AG08395 (cell line): ENCODE measurements at places on chromosomes 5 and 9.

DNA sequence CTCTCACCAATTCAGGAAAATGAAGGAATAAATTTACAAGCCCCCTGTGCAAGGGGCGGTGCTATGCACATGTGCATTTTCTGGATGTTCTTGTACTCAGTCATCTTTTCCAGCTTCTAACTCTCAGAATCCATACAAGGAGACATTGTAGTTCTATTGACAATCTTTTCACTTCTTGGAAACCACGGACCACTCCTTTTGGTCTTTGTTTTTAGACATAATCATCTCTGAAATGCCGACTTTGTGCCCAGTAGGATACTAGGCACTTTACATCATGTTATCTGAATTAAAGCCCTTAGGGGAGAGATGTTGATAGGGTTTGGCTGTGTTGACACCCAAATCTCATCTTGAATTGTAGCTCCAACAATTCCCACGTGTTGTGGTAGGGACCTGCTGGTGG lies 322.6 kb upstream of the WWC1 start:
- DNase-seq = no peak

DNA sequence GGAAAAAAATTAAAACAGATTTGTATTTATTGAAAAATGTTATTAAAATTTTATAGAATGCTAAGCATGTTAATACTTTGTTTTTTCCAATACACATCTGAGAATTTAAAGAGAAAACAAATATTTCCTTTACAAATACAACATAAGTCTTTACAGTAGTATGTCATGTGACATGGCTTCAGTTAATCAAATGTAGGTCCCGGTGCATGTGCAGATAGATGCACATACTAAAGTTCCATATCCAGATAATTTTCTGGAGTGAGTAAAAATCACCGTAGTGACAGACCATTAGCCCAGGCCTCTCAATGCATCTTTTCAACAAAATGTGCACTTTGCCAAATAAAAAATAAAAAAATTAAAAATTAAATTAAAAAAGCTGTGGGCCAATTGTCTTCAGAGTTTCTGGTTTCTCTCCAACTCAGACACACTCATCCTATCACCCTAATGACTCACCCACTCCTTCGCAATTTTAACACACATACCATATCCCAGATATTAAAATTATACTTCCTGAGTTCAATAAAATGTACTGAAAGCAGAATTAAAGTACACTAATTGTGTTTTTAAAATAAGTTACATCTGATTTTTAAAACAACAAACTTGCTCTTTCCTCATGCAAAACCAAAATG lies 508.1 kb downstream of the NR2F1-AS1 start:
- DNase-seq = peak; percentile 9

GRCh38 chr5:26388976-26389375 lies 649.4 kb downstream of the CDH9 start:
- DNase-seq = no peak

- no peak for DNase-seq
Observed at GRCh38 chr9:91033797-91034196, 232.2 kb downstream of the SYK start.

DNA sequence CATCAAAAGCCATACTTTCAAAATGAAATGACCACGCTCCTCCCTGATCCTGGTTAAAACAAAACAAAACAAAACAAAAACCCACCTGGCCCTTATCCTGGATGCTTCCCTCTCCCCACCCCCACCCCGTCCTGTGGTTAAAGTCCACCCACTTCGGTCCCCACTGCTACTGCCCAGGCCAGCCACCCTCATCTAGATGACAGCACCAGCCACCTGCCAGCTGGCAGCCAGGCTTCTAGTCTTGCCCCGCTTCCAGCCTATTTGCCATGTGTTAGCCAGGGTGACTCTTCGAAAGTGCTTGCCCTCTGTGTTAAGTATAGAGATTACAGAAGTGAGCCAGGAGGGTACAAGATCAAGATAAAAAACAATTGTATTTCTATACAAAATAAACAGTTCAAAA lies 27.5 kb upstream of the NCS1 start:
- no peak for DNase-seq

DNA sequence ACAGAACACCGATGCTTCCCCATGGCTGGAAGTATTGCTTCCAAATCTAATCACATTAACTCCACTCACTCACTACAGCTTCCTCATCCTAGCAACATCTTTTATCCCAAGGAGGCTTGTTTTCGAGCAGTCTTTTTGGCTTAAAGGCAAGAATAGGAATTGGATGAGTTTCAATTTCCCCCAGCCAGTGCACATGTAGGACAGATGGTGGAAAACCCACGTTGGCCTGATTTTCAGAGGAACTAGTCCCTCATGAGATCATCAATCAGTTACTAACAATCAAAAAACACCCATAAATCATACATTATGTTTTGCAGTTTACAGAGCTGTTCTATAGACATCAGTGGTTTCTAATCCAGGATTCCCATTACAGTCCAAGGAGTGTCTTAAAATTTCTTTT lies 48.5 kb upstream of the AGXT2 start:
- no peak for DNase-seq

GRCh38 chr9:20994486-20994885 lies 37.0 kb downstream of the HACD4 start:
- DNase-seq = no peak

- DNase-seq = no peak
Observed at GRCh38 chr5:35203403-35203802, 26.9 kb downstream of the PRLR start.

GRCh38 chr5:106085556-106085955 lies 1585.2 kb downstream of the EFNA5 start:
- DNase-seq = no peak

GRCh38 chr5:165928971-165929370 lies 2362.5 kb upstream of the WWC1 start:
- DNase-seq = no peak

GRCh38 chr5:665541-665955 lies 27.6 kb downstream of the TPPP start:
- no peak for DNase-seq

DNA sequence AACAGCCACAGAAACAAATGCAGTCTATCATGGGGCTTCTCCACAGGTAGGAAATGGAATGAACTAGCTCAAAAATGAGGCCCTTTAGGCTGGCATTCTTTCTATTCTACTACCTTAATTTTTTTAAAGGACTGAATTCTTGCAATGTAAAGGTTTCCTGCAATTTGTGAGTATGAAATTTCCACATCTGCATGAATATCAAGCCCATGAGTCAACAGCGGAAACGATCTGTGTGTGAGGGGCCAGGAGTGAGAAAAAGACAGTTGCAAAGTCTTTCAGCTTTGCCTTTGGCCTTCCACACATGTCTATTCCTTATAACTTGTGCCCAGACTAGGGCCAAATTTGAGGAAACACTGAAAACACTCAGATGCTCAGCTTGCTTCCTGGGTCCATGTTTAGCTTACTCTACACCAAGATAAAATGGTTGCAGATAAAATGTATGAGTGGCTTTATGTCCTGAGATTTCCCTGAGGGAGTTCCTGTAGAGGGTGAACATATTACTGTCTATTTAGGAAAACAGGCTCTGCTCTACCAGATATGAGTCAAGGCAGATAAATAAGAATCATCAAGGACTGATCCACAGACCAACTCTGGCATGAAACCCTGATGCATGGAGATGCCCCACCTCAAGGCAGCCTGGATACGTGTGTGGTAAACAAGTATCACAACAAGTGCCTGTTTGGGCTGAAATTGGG lies 46.5 kb downstream of the RETREG1 start:
- peak; percentile 8 for DNase-seq

DNA sequence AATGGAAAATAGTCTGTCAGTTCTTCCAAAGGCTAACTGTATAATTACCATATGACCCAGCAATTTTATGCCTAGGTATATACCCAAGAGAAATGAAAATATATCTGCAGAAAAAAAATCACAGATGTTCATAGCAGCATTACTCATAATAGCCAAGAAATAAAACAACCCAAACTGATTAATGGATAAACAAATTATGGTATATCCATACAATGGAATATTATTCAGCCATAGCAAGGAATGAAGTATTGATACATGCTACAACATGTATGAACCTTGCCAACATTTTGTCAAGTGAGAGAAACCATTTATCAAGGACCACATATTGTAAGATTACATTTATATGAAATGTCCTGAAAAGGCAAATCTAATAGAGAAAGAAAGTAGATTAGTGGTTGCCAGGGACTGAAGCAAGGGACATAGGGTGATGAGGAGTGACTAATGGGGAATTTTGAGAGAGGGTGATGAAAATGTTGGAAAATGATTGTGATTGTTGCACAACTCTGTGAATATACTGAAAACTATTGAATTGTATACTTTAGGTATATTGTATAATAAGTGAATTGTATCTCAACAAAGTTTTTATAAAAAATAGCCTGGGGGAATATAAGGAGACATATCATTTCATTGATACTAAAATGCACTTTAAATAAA lies 114.4 kb downstream of the PBX3 start:
- DNase-seq = no peak

DNA sequence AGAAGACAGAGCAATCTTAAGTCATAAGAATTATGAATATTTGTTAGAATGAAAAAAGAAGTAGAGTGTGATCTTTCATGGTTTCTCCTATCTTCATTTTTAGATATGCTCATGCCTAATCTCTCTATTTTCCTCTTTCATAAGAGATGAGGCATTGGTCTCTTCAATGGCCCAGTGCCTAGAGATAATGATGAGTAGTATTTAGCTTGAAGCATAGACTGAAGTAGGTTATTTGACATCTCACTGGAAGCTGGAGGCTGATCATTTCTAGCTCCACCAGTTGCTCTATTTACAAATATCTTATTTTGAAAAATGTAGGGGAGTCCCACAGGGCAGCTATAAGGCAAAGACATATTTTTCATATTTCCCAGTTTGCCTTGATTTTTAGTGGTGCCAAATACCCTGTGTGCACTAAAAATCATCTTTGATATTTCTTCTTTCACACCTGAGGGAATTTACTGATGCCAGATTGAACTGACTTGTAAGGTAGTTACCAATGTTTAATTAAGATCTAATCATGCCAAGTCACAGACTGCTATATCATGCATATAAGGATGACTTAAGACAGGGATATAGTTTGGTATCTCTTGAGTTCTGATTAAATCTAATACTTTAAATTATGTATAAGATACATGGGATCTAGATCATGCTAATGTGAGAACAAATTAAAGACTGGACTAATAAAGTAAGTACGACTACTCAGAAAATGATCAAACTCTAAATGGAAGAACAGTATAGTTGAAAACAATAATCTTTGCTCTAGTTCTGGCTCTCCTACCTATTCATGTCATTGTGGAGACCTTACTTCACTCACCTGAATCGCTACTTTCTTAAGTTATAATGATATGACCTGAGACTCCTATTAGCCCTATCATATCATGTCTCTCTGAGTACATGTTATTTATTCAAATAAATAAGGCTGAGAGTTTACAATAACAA lies 108.2 kb upstream of the IFNE start:
- no peak for DNase-seq

- DNase-seq = no peak
Observed at GRCh38 chr9:13431222-13431536, 151.7 kb upstream of the MPDZ start.

DNA sequence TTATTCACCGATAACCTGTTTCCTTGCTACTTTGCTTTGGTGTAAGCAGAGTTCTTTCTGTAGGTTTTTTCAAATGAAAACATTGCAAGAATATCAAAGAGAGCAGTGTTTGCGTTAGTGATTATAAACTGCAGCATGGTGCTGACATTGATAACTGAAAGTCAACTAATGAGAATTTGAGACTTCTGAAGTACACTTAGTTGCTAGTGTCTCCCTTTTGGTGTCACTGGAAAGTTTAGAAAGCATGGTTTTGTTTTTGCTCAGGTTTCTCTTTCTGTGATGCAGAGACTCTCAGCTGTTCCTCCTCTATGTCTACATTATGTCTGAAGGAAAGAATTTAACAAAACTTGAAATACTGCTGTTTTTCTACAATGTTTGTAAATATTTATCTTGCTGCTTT lies 80.2 kb upstream of the ZNF169 start:
- DNase-seq = no peak

GRCh38 chr5:149863830-149864229 lies 80.8 kb downstream of the PDE6A start:
- no peak for DNase-seq

GRCh38 chr9:3290231-3290840 lies 235.5 kb downstream of the RFX3 start:
- DNase-seq = no peak

GRCh38 chr9:27168951-27169350 lies 59.9 kb downstream of the TEK start:
- DNase-seq = no peak

DNA sequence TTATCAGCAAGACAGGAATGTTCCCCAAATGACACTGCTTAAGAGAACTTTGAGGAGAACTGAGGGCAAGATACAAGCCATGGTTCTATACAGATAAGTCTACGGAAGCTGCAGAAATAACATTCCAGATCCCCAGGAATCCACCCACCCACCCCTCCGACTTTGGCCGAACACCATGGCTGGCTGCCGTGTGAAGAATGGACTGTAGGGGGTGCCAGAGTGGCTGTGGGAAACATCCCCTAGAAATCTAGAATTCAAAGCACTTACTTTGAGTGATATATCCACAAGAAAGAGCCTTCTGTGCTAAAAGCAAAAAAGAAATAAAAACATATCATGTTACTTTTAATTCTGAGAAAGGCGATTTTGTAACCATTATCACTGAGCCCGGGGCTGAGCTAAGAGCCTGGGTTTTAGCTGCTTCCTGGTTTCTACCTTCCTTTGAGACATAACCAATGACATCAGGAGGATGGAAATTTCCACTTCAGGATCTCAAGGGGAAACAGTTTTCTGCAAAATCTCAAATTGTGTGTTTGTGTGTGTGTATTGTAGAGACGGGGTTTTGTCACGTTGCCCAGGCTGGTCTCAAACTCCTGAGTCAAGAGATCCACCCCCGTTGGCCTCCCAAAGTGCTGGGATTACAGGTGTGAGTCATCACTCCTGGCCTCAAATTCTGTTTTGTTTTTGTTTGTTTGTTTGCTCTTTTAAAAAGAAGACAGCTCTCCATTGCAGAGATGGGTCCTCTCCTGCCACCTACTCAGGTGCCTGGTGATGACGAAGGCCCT lies 36.4 kb downstream of the GGTA1 start:
- no peak for DNase-seq

GRCh38 chr9:114311571-114312512 lies 11.1 kb upstream of the ORM1 start:
- DNase-seq = no peak

DNA sequence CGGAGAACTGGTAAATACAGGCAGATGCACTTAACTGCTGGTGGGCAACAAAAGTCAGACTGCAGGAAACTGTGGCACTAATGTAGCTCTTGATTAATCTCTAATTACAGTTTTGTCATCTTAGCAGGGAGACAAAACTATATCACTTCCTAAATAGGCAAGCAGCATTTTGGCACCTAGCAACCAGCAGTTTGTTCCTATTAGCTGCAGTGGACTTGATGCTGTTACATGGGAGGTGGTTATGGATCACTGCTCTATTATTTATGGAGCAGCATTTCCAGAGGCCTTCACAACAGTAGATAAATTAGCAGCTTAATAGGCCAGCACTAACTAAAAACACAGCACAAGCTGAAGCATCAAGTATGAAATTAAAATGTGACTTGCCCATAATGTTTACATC lies 518.3 kb upstream of the ITGA1 start:
- no peak for DNase-seq

GRCh38 chr9:21510806-21511205 lies 28.7 kb upstream of the IFNE start:
- no peak for DNase-seq

- no peak for DNase-seq
Observed at GRCh38 chr9:94882966-94883641, 156.6 kb downstream of the AOPEP start.
